Activated T-cell treated with anti-CD3 and anti-CD28 coated beads for 4 hours (primary cell): ENCODE measurements at places on chromosomes 2 and 18.

DNA sequence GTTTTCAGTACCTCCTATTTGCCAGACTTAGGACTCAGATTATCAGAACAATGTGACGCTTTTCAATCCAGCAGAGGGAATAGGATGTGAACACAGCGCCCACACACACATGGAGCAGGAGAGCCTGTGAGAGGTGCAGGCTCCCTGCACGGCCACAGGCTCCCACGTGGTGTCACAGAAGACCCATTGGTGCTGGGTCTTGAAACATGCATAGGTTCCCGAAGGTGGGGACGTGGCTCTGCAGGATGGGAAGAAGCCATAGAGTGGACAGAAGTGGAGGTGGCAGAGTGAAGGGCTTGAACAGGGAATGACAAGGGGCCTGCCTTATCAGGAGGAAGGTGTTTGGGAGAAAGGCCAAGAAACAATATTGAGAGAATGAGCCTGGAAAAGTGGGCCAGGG is 78.5 kb upstream of the BCL2L11 start:
- no peak for DNase-seq

- DNase-seq = no peak
Observed at GRCh38 chr2:84654414-84654813, 138.1 kb downstream of the DNAH6 start.

- no peak for DNase-seq
Observed at GRCh38 chr2:86039178-86039962, 66.3 kb downstream of the POLR1A start.

DNA sequence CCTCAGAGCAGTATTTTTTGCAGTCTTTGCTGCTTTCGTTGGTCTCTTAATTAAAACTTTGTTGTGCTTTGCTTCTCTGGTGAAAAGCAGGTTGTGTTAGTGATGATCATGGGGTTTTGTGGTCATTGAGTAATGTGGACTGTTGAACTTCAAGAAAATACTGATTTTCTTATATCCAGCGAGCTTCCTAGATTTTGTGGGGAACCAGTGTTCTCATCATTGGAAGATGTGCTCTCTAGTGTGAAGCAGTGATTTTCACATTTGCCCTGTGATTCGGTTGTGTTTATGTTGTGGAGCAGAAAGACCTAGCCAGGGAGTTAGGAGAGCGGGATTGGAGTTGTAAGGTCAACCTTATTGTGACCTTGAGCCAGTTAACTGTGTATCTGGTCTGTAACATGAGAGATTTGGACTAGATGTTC is 12.4 kb downstream of the ASAP2 start:
- DNase-seq = no peak

DNA sequence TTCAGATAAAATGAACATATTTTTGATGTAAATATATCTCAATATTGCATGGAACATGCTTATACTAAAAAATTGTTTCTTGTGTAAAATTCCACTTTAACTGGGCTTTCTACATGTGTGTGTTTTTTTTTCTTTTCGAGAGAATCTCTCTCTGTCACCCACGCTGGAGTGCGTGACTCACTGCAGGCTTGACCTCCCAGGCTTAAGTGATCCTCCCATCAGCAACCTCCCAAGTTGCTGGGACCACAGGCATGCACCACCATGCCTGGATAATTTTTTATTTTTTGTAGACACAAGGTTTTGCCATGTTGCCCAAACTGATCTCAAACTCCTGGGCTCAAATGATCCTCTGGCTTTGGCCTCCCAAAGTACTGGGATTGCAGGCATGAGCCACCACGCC is 254.6 kb downstream of the LOXHD1 start:
- DNase-seq = no peak

GRCh38 chr18:46134920-46135675 is 30.9 kb downstream of the HAUS1 start:
- DNase-seq = no peak

GRCh38 chr18:66695281-66695680 is 91.4 kb upstream of the CDH19 start:
- no peak for DNase-seq

DNA sequence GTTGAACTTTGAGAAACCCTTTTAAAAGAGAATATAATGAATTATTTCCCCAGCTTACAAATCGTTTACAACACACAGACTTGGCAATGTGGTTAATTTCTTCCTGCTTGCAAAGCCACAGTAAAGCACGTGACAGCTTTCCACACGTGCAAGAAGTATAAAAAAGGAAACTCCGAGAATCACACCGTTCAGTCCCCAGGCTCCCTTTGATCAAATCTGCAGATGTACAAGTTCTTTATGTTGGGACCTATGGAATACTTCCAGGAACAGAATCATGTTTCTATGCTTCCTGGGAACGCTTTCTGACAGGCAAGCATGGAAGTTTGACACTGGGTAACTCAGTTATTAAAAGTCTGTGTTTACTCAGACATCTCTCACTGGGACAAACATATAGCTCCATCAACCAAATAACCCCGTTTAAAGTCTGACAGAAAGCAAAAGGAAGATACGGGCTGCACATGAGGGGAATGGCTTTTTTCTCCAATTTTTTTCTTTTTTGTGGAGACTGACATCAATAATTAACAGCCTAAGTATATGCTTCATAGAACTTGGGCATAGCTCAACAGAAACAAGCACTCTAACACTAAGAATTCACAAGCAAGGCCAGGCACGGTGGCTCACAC is 134.8 kb downstream of the EIPR1 start:
- DNase-seq = peak; percentile 13

DNA sequence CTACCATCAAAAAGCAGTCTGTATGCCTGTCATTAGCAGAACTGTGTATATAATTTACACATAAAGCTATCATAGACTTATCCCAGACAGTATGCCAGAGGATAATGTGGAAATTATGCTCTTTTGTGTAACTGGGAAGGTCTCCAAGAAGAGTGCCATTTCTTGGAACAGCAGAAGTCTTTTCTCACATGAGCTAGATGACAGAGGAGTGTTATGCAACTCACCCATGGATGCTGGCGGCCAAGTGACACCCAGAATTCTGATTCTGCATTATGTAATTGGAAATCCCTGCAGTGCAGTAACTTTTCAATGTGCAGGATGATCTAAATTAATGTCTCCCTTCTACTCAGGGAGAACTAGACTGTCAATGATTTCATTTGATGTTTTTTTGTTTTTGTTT is 160.0 kb downstream of the UBE2E3 start:
- DNase-seq = no peak

DNA sequence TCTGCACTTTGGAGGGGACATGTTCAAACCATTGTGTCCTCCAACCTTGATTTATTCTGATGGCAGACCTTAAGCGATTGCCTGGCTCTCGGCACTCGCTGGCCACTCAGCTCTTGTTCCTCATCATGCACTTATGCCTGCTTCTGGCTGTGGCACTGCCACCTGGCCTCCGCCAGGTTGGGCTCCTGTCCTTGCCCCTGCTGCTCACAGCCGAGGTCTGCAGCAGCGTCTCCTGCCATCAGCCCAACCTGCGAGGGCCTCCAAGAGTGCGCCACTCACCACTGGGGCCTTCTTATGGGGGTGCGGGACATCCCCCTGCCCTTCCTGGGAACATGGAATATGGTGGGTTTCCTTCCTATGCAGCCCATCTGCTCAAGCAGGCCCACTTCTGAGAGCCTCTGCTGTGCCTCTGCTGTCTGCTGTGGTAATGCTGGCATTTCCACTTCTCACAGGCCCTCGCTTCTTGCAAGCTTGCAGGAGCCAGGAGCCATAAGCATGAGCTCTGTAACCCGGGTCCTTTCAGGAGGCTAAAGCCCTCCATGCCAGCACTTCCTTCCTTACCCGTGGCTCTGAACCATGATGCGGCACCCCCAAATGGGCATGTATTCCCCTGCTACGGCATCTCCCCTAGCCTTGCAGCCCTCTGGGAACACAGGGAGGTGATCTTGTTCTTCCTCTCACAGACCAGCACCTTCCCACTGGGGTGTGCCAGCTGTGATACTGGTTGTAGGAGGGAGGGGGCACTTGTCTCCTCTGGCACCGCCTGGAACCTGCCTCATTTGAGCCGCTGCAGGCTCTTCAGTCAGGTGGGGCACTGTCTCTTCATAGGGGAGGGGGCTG is 58.6 kb upstream of the HS6ST1 start:
- DNase-seq = no peak

DNA sequence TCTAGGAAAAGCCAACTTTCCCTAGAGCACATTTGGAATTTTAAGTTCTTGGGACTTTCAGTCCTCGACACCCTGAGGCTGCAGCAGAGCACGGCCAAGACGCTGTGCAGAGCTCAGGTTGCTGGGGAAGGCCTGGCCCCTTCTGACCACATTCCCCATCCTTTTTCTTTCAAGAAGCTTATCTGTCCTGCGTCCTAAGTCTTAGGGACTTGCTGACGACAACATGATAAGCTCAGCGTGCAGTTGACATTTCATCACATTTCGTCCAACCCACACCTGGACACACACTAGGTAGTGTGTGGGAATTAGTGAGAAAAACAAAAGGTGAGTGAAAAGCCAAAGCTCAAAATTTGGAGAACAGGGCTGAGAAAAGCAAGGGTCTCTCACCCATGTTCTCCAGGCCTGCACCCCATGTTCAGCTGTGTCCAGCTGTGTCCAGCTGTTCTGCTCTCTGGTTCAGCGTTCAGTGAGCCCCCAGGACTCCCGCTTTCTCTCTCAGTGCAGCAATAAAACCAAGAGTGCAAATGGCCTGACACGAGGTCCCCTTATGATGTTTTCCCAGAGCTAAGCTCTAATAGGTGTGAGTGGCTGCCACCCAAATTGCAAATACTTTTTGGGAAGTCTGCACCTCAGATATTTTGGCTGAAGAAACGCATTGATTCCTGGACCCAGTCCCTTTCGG is 101.9 kb downstream of the RGPD3 start:
- DNase-seq = no peak
